NCI-H1436 treated with DMSO at 0.1 percent for 48 hours (cell line): ENCODE measurements at places on chromosomes 5 and 9.

- no peak for DNase-seq
These were observed 2225.9 kb upstream of the C9orf72 start for GRCh38 chr9:29799227-29799626.

- DNase-seq: no peak
These were observed 27.3 kb downstream of the SLC31A2 start for GRCh38 chr9:113178087-113178486.

DNA sequence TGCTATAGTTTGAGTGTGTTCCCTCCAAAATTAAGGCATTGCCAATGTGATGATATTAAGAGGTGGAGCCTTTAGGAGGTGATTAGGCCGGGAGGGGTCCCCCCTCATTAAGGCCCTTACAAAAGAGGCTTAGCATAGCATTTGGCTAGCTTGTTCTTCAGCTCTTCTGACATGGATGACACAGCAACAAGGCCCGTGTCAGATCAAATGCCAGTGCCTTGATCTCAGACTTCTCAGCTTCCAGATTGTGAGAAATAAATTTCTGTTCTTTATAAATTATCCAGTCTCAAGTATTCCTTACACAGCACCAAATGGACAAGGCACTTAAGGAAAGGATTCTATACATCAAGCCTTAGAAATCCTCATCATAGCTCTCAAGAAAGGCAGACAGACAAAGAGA is 31.8 kb downstream of the SLC38A9 start:
- no peak for DNase-seq

DNA sequence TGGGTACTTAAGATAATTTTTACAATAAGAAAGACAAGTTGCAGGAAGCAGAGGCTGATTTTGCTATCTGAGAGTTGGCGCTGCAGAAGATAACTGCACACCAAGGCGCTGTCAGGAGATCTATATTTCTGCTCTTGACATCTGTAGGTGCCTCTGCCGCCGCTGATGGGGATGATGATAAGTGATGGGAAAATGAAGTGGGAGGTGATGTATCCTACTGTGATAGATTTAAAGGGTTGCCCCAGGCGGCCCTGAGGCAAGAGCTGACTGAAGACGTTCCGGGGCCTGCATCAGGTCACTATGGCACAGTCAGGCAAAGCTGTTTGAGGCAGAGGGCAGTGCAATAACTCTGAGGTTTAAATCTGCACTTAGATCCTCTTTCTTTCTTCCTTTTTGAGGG is 78.1 kb downstream of the SNCAIP start:
- no peak for DNase-seq

DNA sequence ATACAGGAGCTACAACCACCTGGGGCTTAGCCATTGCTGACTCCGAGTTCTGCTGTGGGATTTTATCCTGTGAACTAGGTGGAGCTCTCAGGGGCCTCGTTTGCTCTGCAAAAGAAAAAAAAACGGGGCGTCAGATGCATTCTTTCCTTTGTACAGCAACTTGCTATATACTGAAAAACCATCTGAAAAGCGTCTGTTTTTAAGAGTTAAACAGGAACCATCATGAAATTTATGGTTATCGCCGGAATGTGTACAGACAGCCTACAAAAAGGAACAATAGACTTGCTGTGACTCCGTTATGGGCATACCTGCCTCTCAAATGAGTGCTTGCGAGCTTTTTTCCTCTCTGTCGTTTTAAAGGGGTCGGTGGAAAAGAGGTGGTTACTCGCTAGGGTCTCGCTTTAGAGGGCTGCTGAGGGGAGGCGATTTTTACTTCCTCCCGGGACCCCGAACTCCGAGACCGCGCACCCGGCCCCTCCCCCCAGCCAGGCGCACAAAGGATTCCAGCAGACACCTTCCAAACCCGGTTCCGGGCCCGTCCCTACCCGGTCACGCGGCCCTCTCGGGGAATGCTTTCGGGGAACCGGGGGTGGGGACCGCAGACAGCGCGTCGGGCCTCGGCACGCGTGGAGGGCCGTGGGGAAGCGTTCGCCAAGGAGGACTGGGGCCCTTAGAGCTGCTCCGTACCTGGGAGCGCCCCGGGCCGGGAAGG is 826 bp downstream of the PAIP1 start:
- DNase-seq: no peak

GRCh38 chr5:83925955-83926337 is 205.3 kb upstream of the HAPLN1 start:
- DNase-seq: no peak

DNA sequence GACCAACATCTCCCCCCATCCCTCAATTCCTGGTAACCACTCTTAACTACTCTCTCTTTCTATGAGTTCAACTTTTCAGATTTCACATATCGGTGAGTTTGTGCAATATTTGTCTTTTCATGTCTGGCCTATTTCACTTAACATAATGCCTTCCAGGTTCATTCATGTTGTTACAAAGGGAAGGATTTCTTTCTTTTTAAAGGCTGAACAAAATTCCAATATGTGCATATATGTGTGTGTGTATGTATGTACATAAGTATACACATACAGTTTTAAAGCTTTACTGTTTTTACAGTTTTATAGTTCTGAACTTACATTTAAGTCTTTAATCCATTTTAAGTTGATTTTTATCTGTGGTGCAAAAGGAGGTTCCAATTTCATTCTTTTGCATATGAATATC is 130.7 kb downstream of the SV2C start:
- DNase-seq: no peak

- DNase-seq: no peak
These were observed 40.3 kb downstream of the SNCAIP start for GRCh38 chr5:122352331-122352730.

DNA sequence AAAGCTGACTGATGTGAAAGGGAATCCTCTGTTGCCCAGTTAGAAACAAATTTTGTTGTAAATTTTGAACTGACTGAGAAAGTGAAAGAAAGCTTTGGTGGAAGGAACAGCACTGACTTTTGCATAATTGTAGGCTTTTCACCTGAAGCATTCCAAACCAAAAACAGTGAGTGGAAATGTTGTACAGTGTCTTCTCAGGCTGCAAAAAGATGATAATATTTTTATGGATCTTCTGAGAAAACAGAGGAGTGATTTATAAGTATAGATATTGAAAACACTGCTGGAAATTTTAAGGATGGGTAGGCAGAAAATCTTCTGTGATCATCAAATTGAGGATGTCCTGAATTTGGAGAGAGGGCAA is 40.0 kb downstream of the LURAP1L start:
- DNase-seq: no peak

GRCh38 chr5:105956456-105957196 is 1714.1 kb downstream of the EFNA5 start:
- DNase-seq: no peak

DNA sequence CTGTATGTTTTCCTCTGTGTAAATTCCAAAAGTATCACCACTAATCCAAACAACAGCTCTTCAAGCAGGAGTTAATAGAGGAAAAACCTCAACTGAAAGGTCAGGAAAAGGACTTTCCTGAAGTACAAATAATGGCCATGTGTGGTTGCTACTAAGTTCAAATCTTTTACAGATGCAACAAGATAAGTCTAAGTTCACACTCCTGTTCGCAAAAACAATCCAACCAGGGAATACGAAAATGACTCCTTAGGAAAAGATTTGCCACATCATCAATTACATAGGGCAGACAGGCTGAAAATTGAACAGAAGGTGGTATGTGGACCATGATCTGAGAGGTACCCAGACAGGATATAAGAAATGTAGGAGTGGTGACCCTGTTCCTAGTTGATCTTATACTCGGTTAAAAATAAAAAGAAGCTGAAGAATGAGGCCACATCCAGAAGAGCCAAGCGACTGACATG is 210.2 kb downstream of the TSSK1B start:
- DNase-seq: no peak

GRCh38 chr5:59764361-59764760 is 129.2 kb downstream of the PDE4D start:
- DNase-seq: no peak

GRCh38 chr9:34551751-34552605 is 29.2 kb upstream of the ENHO start:
- no peak for DNase-seq

- no peak for DNase-seq
These were observed 8.4 kb upstream of the ARSI start for GRCh38 chr5:150311015-150311692.

- DNase-seq: no peak
These were observed 1.2 kb downstream of the TENT4A start for GRCh38 chr5:6714226-6715041.

GRCh38 chr5:43415935-43416802 is 4.0 kb upstream of the CCL28 start:
- no peak for DNase-seq
